ENCODE measurements at places on chromosomes 1 and 21.

DNA sequence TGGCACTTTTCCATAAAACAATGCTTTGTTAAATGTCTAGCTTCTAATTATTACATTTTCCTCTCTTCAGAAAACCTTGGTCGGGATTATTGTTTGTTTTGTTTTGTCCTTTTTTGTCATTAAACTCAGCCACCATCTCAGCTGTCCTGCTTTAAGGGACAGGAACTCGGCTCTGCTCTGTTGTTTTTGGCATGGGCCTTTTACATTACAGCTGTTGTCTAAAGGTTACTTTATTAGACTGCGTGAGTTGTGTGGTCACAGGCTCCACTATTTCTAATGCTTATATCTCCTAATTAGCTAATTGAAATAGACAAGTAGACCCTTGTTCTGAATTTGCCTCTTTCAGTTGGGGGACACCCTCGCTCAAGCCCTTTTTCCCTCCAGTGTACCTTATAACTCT, 1.6 kb downstream of the PALMD start:
- DNase-seq, result no peak

GRCh38 chr1:15736038-15736891, at the start of gene SLC25A34:
TSS of gene SLC25A34 (plus strand) at chr1:15736258. CDS start at chr1:15736486, 228 bp downstream.
- no peak for DNase-seq

GRCh38 chr1:234692966-234693580, 83.1 kb upstream of the IRF2BP2 start:
- no peak for DNase-seq

DNA sequence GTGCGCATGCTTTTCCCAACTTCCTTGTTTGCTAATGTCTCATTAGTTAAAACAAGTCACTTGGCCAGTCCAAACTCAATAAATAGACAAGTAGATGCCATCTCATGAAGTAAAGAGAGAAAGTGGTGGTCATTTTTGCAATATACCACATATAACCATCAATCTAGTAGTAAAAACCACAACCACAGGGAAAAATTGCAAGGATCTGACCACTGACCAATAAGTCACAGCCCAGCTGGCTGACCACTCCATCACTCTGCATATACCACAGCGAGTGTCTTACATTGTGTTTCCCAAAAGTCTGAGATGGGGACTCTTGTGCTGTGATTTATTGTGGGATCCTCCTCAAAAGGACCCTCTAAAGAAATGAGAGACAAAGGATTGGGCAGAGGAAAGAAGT, 76.0 kb downstream of the FH start:
- no peak for DNase-seq

- DNase-seq, result no peak
These were observed 3.5 kb downstream of the OLFML2B start for GRCh38 chr1:162020150-162020549.

DNA sequence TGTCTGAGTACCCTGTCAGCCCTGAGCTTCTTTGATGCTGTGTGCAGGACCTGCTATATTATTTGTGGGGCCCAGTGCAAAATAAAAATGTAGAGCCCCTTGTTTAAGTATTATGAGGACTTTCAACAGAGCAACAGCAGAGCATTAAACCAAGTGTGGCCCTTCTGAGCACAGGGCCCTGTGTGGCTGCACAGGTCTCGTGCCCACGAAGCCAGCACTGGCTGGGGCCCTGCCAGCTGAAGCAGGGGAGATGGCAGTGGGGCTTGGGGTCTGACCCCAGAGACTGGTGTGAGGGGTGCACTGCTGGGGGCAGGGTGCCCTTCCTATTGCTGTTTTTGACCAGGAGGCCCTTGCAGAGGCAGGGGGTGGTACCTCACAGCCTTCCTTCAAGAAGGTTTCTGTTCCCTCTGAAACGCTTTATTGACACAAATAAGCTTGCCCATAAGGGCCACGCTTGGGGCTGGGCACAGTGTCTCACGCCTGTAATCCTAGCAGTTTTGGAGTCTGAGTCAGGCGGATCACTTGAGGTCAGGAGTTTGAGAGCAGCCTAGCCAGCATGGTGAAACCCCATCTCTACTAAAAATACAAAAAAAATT, 2.2 kb upstream of the SEMA4A start:
- no peak for DNase-seq

DNA sequence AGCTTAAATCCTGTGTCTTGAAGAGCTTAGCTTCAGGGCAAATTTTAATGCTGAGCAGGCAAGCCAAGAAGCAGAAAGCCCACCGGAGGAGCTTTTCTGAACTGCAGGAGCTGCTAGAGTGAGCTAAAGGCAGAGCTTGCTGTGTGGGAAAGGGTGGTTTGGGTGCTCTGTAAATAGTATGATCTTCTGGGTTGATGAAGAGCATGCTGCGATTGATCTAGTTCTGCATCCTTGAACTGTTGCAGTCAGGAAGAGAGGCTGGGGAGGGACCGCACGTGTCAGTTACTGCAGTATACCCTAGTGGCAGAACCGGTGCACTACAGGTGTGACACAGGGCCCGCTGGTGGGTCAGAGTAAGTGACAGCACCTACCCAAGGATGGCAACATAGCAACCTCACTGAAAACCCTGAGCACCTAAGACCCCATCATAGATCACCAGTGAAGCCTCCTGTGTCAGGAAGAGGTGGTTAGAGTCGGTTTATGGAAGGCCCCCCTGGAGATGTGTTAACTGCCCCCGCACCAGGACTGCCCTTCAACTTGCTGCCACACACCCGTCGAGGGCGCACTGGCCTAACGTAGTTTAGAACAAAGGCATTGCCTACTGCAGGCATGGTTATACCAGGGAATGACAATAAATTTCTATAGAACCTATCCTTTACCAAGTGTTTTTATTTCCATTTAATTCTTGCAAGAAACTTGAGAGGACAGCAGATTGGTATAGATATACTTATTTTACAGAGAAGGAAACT, 146.0 kb upstream of the KIAA0040 start:
- DNase-seq, result no peak

DNA sequence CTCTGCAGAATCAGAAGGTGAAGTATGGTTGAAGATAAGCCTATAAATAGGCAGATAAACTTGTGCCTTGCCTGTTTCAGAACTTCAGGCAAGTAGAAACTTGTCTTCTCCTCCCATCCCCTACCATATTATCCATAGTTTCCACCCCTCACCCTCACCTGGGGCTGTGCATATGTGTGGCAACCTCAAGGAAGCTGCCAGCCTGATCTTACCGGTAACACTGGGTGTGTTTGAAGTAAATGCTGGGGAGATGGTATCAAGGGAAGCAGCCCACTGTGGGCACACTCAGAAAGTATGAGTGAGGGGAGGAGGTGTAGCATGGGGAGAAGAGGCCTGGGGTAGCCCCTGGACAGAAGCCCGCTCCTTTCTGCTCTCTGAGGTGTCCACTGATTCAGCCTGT, 14.5 kb downstream of the VANGL2 start:
- DNase-seq, result no peak

DNA sequence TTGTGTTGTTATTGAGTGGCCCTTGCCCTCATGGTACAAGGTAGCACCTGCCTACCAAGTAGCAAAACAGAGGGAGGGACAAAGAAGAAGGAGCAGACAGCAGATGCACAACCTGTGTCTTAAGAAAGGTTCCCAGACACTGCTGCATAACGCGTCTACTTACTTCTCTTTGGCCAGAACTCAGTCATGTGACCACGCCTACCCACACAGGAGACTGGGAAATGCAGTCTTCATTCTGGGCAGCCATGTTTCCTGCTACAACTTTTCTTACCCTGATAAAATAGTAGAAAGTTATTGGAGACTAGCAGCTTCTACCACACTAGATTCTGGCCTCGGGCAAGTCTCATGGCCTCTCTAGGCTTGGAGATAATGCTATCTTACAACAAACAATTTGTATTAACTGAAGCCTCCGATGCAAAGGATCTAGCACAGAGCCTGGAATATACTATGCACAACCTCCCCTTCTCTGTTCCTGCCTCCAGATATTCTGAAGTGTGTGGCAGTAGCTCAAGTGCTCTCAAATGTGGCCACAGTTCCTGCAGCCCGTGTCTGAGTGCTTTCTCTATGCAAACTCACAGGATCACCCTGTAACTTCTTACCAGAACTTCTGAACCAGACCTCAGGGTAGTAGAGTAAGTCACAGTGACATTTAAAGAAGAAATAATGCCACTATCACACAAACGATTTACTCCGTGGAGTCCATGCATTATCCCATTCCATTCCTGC, 34.1 kb upstream of the BTG2 start:
- DNase-seq, result peak; percentile 57

GRCh38 chr1:2556277-2556677, at the start of gene TNFRSF14:
TSS of gene TNFRSF14 (plus strand) at chr1:2556371. CDS start at chr1:2556665, 294 bp downstream.
- no peak for DNase-seq

- DNase-seq, result no peak
These were observed 10.6 kb downstream of the SLC35D1 start for GRCh38 chr1:67043366-67043765.

- no peak for DNase-seq
These were observed 110.8 kb upstream of the HOOK1 start for GRCh38 chr1:59703918-59704378.

- DNase-seq, result peak; percentile 8
These were observed at the start of gene NKAIN1 for GRCh38 chr1:31239653-31240241. TSS of gene NKAIN1 (minus strand) at chr1:31239887. CDS start at chr1:31239547, 340 bp downstream.

- no peak for DNase-seq
These were observed 1.3 kb downstream of the SMG5 start for GRCh38 chr1:156281281-156281680.

GRCh38 chr1:3337798-3338724, 116.4 kb upstream of the ARHGEF16 start:
- DNase-seq, result no peak

- no peak for DNase-seq
These were observed 38.1 kb downstream of the NIBAN1 start for GRCh38 chr1:184935920-184936798.

DNA sequence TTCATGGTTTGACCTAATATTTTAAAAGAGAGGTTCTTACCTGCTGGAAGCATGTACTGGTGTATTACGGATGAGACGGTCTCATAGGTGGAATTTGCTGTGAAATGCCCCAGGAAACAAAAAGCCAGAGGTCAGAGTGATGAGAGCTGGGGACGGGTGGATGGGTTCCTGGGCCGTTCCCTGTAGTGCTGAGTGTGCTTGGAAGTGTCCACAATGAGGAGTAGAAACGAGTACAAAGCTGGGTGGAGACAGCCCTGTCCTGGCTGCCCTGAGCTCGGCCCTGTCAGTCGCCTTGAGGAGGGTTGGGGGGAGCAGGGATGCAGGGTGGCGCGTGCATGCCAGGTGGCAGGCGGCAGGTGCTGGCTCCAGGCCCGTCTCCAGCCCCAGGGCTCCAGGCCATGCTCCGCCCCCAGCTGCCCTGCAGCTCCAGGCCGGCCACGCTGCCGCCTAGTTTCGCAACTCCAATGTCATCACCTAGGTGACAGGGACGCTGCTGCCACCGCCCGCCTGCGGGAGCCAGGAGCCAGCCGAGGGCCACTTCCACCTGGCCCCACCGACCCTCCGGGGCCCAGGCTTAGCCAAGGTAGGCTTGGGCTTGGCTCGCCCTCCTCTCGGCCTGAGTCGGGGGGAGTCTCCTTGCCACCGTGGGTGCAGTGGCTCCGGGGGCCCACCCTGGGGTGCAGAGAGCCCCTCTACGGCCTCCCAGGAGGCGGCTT, 16.4 kb downstream of the TP73 start:
- DNase-seq, result no peak

GRCh38 chr21:43736224-43736883, 17.4 kb downstream of the PDXK start:
- no peak for DNase-seq

DNA sequence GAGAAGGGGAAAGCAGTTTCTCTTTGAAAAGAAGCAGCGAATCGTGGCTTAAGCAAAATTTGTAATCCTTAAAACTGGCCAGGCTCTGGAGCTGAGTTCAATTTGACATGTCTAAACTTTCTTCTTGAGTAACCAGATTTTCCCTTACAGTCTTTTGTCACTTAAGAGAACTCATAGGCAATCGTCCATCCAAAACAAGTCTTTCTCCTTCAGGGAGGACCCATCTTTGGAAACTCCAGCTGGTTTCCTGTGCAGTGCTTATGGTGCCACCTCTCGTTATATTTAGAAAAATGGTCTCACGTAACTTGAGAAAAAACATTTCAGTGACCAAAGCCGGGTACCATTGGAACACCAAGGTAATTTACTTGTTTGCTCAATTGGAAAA, 1.8 kb upstream of the PTTG1IP start:
- no peak for DNase-seq

DNA sequence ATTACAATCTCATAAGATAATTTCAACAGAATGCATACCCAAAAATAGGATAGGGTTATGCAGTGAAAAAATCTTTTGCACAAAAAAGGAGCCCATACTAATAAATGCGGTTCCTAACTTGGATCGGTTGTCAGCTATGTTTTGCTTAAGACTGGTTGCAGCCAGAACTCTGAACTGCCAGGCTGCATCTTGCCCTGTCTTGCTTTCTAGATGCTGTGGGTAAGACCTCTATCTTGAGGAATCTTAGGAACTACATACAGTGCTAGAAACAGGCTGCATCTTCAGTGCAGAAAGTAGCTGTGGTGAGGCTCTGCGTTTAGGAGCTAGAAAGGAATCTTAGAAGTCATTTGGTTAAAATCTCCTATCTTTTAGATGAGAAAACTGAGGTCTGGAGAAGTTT, 45.6 kb upstream of the PLA2G4A start:
- DNase-seq, result no peak

GRCh38 chr1:76759950-76760349, 107.3 kb upstream of the ST6GALNAC5 start:
- no peak for DNase-seq

DNA sequence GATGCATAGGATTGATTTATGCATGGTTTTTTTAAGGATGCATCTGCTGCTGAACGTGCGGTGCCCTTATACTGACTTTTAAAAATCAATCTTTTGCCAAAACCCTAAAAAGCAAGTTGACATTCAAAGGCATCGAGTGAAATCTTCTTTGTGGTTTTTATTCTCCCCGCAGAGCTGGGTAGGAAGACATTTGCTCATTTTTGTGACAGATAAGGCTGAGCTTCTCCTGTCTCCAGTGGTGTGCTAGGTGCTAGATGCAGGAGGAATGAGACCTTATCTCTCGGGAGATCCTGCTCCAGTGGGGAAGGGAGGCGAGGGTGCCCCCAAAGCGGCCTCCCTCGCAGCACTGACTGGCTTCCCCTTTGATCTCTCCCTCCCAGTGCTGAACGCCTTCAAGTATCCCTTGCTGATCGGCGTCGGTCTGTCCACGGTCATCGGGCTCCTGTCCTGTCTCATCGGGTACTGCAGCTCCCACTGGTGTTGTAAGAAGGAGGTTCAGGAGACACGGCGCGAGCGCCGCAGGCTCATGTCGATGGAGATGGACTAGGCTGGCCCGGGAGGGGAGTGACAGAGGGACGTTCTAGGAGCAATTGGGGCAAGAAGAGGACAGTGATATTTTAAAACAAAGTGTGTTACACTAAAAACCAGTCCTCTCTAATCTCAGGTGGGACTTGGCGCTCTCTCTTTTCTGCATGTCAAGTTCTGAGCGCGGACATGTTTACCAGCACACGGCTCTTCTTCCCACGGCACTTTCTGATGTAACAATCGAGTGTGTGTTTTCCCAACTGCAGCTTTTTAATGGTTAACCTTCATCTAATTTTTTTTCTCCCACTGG, 14.9 kb upstream of the CD101 start:
- no peak for DNase-seq

Measured in anterior cingulate cortex (tissue), 58 donors.